ENCODE measurements at places on chromosomes 2 and 18.
A peak's percentile ranks its signal among the peaks of the same experiment; 100 is the strongest.

GRCh38 chr2:9308186-9308955, 101.8 kb downstream of the ASAP2 start:
- DNase-seq: no peak

GRCh38 chr2:111647359-111647758, 236.6 kb downstream of the ANAPC1 start:
- no peak for DNase-seq

DNA sequence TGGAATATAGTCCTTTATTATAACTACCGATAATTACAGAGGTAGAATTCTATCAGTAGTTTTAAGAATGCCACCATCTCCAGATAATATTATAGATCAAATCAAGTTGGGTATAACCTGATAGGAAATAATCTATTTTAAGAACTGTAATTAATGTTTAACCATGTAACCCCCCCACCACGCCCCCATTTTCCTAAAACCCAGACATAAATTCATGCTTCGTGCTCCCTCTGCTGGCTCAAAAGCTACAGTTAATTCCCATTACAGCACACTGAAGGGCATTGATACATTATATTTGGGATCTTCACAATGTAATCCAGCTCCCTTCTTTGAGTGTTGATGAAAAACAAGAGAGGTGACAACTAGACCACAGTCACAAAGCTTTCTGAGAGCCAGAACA, 228.0 kb upstream of the SMAD7 start:
- no peak for DNase-seq

DNA sequence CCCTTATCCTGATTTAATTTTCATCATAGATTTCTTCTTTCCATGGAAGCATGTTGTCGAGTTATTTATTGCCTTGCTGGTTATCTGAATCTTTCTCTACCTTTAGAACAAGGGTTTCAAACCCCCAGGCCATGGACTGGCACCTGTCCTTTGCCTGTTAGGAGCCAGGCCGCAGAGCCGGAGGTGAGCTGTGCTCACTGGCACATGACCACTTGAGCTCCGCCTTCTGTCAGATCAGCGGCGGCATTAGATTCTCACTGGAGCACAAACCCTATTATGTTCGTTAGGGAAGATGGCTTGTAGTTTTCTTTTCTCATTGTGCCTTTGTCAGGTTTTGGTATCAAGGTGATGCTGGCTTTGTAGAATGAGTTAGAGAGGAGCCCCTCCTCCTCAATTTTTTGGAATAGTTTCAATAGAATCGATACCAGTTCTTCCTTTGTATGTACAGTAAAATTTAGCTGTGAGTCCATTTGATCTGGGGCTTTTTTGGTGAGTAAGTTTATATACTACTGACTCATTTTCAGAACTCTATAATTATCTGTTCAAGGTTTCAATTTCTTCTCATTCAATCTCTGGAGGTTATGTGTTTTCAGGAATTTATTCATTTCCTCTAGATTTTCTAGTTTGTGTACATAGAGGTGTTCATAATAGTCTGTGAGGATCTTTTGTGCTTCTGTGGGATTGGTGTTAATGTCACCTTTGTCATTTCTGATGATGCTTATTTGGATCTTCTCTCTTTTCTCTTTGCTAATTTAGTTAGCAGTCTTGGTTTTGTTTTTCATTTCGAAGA, 668.0 kb upstream of the FAM98A start:
- no peak for DNase-seq

GRCh38 chr2:19987936-19988335, 2.0 kb downstream of the WDR35 start:
- DNase-seq: peak; percentile 17

DNA sequence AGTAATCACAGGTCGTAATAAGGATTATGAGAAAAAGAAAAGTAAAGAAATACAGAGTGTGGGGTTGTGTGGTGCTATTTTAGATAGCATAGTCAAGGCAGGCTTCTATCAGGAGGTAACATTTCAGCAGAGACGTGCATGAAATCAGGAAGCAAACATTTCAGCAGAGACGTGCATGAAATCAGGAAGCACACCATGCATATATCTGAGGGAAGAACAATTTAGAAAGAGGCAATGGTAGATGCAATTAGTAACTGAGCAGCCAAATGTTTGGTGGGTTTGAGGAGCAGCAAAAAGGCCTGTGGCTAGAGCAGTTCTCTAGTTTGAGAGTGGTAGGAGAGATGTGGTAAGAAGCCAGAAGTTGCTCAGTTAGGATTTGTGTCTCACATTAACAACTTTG, 713.7 kb downstream of the ADCYAP1 start:
- no peak for DNase-seq

GRCh38 chr2:204842661-204843485, 297.6 kb downstream of the PARD3B start:
- DNase-seq: no peak

DNA sequence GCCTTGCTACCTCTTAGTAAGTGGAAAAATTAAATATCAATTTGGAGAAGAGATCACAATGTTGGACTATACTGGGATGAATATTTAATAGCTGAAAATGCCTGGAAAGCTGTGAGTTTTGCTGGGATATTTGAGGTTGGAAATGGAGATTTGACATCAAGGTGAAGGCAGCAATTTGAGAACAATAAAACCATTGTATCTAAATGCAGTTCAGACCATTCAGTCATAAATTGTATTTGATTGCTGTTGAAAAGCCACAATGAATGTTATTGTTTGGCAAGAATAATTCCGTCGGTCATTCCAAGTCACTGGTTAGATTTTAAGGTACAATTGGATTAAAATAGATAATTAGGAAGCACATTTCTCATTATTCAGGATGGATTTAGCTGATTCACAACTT, 325.6 kb downstream of the HRH4 start:
- DNase-seq: no peak

DNA sequence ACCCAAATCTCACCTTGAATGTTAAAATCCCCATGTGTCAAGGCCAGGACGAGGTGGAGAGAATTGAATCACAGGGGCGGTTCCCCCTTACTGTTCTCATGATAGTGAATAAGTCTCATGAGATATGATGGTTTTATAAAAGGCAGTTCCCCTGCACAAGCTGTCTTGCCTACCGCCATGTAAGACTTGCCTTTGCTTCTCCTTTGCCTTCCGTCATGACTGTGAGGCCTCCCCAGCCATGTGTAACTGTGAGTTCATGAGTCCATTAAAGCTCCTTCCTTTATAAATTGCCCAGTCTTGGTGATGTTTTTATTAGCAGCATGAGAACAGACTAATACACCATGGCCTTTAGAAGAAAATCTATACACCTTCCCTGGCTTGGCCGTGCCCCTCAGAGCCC, 7.4 kb upstream of the MBP start:
- DNase-seq: no peak

GRCh38 chr18:5543036-5543680, 639 bp downstream of the EPB41L3 start:
- no peak for DNase-seq

- no peak for DNase-seq
Observed at GRCh38 chr18:59696311-59697235, 650 bp downstream of the CCBE1 start.

- DNase-seq: no peak
Observed at GRCh38 chr2:134135793-134136192, 118.1 kb upstream of the MGAT5 start.

DNA sequence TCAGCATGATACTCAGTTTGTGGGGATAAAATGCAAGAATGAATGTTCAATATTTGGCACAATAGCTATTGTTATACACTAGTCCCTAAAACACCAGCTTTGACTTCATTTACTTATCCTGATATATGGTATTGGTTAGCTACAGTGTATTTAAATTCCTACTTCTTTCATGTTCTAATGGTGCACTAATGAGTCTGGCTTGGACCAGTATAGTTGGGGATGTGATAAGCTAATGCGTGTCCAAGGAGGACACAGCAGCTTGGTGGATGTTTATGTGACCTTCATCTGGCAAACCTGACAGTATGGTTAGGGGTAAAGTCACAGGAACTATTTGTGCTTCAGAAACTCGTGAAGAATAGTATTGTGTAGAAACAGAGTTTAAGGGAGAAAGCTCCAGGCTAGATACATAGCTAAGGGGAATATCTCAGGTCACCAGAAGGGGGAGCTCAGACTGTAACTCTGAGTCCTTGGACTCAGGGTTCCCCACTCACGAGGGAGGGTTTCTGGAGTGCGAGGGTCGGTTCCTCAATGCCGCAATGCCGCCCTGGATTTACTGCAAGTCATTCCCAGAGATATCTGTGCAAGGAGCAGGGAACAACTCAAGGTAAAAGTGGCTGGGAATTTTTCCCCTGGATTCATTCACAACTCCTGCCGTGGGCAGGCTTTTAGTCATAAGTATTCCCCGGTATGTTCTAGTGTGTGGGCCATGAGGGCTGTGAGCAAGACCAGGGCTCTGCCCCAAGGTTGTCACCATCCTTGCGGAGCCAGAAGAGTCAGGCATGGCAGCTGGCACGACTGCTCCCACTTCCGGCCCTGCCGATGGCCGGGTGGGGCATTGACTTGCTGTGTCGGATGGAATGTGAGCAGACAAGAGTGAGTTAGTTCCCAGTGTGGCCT, 14.5 kb downstream of the IL1R2 start:
- peak; percentile 26 for DNase-seq

GRCh38 chr2:172375251-172375650, 52.1 kb upstream of the ITGA6 start:
- no peak for DNase-seq

DNA sequence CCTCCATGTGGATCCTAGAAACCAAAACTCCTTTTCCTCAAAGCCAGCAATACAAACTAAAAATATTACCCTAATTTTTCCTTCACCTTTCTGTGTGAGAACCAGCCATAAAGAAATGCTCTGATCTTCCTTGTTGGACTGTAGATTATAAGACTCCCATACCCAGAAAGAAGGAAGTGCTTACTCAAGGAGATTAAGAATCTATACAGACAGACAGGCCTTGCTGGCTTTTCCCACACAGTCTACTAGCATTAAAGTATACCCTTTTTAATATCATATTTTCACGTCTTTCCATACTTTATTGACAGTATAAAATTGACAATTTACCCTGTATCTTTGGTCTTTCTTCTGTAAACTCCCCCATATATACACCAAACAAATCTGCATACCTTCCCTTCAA, 139.0 kb downstream of the GULP1 start:
- DNase-seq: no peak

DNA sequence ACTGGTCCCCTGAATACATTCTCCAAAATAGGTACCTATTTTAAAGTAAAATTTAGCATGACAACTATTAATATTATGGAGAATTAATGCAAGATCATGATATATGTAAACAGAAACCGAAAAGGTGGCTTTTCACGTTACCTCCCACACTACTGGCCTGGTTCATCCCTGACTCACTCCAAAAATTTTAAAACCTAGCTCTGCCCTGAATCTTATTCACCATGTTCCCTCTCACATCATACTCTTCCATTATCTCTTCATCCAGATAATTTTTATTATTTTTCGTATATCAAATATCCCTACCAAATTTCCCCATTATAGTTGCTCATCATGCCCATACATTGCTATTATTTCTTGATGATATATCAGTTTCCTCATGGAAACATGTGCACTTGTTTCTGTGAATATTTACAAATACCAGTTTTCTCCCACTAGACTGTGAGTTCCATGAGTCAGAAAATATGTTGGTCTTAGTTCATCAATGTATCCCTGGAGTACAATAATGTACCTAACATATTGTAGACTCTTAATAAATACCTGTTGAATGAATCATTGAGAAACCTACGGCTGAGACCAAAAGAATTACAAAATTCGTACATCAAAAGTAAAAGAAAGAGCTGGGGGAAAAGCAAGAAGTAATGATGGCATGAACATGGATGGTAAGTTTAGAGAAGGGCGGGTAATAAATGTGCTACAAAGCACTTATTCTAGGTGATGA, 360.1 kb upstream of the CHAC2 start:
- no peak for DNase-seq

- no peak for DNase-seq
Observed at GRCh38 chr2:225013425-225014365, 28.6 kb downstream of the DOCK10 start.

GRCh38 chr2:165008730-165009315, 53.5 kb upstream of the SLC38A11 start:
- no peak for DNase-seq

DNA sequence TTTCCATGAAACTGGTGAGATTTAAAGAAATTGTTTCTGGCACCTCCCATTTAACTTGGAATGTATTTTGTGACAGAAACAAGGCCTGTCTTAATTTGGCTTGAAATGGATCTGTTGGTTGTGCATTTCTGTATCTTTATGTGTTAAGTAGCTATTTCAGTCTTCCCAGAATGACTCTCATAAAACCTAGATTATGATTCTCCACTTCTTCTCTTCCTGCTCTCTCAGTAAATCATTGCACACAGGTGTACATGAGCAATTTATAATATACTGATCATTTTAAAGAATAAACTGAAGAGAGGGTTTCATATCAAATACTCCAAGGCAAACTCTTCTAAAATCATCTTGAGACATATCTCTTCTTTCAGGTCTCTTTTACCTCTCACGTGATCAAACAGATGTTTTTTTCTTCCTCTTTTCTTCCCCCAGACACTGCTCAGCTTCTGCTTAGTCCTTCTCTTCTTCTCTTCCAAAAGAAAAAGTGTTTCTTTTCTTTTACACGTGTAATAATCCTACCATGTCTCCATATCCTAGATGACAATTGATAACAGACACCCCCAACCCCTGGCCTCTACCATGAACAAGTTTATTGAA, 112.0 kb downstream of the PPP1R1C start:
- DNase-seq: no peak

- DNase-seq: no peak
Observed at GRCh38 chr2:64867253-64867996, 121.8 kb upstream of the SLC1A4 start.

DNA sequence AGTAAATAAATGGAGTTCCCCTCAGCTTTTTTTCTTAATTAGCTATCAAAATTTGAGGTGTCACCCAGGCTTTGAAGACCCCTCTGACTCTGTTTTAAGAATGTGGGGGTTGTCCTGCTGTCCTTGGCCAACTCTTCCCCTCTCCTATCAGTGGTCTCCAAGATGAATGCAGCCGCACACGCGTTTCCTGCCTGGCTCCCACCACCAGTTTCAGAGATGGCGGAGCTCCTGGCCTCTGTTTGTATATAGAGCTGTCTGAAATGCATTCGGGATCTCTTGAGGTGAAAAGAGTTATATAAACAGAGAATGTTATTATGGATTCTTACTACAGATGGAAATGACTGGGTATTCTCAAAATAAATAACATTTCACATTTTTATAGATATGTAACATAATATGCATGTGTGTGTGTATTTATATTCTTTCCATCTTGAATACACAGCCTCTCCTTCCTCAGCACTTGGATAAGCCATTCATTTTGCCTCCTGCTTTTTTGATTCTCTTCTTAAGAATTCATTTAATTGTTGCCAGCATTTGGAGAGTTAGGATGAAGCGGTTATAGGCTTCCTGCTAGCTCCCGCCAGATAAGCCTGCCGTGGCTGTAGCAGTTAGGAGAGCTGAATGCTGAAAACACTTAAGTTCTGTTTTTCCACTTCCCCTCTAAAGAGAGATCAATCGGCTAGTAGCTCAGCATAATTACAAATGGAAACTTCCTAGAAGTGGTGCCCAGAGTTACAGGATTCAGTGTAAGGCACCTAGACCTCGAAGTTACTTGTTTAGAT, 659.3 kb upstream of the FANCL start:
- no peak for DNase-seq

GRCh38 chr2:10410823-10411437, 37.2 kb downstream of the ODC1 start:
- DNase-seq: no peak
